ENCODE measurements at places on chromosomes 12 and 14.

GRCh38 chr12:129005416-129005815 lies 152.1 kb downstream of the GLT1D1 start:
- no peak for DNase-seq

DNA sequence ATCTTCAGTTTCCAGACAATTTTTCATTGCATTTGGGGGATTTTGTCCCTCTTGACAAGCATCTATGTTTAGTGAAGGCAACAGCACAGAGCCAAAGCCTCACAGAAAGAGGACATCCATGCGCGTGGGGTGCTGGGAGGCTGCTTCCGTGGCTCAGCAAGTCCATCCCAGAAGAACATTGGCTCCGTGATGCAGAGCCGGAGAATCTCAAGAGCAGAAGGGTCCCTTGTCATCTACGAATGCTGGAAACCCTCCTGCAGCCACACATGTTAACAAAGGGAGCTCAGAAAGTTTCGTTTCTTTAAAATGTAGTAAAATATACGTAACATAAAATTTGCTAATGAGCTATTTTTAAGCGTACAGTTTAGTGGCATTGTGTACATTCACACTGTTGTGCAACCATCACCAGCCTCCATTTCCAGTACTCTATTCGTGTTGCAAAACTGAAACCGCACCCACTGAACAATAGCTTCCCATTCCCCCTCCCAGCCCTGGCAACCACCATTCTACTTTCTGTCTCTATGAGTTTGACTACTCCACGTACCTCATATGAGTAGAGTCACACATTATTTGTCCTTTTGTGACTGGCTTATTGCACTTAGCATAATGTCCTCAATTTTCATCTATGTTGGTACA lies 185.9 kb downstream of the TTC7B start:
- no peak for DNase-seq

- DNase-seq, result no peak
These were observed 67.9 kb downstream of the GNS start for GRCh38 chr12:64691227-64691794.

DNA sequence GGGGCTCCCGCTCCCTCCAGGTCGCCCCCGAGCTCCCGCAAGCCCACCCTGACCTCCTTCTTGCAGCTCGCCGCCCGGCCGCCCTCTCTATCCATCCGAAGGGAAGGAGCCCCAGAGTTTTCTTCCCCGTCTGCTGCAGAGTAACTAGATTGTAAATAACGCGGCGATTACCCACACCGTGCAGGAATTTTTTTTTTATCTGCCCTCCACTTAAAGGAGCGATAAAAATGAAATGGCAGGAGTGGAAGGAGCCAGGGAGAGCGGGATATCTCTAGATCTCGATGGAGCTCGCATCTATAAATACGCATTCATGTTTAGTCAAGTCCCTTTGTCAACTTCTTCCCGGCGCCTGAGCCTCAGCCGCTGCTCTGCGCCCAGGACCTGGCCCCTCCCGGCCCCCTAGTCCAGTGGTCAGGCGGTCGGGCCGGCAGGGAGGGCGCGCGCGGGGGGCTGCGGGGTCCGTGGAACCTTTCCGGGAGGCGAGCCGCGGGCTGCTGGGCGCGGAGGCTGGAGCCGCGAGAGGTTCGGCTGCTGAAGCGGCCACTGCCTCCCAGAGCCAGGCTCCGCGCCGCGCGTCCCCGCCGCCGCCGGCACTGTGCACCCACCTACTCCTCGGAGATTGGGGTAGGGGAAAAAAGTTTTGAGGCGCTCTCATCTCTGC lies 386.0 kb downstream of the BCAT1 start:
- DNase-seq, result no peak

- DNase-seq, result no peak
These were observed 12.6 kb downstream of the GPR65 start for GRCh38 chr14:88017535-88017934.

- DNase-seq, result no peak
These were observed 3.7 kb downstream of the HIF1A start for GRCh38 chr14:61699027-61699426.

GRCh38 chr14:34190717-34191116 lies 239.8 kb upstream of the EGLN3 start:
- DNase-seq, result no peak

DNA sequence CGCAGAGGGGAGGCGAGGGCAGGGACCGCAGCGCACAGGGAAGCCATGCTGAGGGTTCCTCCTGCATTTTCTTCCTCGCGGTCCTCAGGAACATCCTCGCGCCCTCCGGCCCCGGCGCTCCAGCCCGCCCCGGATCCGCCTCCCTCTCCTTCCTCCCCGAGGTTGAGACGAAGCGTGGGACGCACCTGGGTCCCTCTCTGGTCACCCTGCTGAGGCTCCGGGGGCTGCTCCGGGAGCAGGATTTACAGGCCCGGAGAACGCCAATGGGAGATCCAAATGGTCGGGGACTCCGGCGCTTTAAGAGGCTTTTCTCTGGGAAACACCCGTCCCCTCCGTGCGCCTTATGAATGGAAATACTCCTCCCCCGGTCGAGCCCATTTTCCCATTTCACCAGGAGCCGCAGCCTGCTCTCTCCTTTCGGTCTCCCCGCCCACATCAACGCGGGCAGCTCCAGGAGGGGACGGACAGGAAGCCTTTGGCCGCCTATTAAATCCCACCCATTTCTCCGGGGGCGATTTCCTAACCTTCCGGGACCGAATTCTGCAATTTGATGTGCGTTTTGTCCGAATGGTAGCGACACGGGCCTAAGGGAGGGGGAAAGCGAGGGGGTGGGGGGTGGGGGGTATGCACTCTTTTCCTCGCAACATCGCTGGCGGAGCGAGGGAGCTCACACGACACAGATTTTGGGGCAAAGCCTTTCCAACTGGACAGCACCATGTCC lies at the start of gene UNC79:
Gene UNC79 (plus strand): TSS at position 625 of the 721 bp plus-strand sequence. CDS start 91 bp downstream, at position 716.
- DNase-seq, result no peak

GRCh38 chr12:110704231-110704630 lies 15.3 kb upstream of the HVCN1 start:
- DNase-seq, result no peak
